Aorta (tissue), 5 donors: ENCODE measurements at places on chromosomes 5 and 9.

- no peaks in the 10 kb centered on the region for H3K4me1 ChIP-seq
- H3K27ac ChIP-seq: no peak overlapping the region
- no peak for DNase-seq
- no peak overlapping the region for H3K4me3 ChIP-seq
These were observed 17.8 kb downstream of the SHC3 start for GRCh38 chr9:89160806-89161205.

DNA sequence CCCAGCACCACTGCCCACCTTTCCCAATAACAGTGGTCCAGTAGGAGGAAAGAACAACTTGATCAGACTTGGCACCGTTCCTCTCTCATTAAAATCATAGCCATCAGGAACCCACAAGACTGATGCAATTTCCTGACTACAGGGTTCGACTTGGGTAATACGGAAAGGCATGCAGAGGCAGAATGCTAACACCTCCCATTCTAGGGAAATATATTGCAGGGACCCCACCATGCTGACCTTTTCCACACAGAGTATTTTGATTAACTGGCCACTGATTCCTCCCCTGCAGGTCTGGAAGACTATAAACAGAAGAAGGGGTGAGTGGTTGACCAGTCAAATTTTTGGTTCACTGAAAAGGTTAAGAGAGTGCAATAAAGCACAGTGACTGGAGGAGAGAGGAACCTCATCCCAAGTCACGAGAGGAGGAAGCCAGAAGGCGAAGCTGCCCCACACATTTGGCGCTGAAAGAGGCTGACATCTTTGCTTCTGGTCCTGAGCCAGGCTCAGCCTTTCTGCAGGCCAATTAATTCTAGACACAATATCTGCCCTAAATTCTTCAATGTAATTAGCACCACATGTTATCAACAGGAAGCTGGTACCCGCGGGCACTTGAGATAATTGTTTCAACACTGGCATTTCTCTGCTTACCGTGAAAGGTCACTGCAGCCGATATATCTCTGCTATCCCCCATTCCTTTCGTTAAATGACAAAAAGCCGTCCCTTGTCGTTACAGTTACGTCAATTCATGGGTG lies 64.7 kb upstream of the SPOCK1 start:
- no peaks in the 10 kb centered on the region for H3K27me3 ChIP-seq
- DNase-seq: no peak
- H3K4me1 ChIP-seq: no peaks in the 10 kb centered on the region
- no peaks in the 10 kb centered on the region for H3K36me3 ChIP-seq

DNA sequence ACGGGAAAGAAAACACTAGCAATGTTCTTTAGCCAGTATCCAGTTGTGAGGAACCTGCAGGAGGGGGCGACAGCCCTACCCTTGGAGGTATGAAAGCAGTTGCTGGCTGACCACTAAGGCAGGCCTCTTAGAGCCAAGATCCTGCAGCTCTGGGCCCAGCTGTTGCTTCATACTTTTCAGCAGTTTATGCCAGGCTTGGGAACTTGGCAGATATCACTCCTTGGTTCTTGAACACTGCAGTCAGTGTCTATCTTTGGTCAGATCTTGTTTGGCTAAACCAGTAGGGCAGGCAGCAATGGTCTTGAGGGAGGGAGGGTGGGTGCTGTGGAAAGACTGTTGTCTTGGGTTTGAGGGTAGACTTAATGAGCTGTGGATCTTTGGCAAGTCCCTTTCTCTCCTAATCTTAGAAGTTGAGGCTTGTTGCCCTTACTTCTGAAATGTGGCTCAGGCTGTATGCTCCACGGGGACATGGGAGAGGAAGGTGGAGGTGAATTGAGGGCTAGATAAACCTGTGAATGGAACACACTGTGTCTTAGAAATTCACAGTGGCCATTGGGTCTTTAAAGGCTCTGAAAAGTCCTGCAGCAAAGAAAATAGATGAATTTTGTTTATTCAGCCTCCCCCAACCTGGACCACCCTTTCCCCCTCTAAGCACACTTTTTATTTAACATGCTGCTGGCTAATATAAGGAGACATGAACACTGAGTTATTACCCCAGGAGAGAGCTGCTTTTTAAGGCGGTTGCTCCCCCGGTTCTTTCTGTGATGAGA lies 37.5 kb downstream of the ZNF618 start:
- peaks cover 16% of the 10 kb centered on the region for H3K4me1 ChIP-seq
- H3K36me3 ChIP-seq: no peaks in the 10 kb centered on the region

DNA sequence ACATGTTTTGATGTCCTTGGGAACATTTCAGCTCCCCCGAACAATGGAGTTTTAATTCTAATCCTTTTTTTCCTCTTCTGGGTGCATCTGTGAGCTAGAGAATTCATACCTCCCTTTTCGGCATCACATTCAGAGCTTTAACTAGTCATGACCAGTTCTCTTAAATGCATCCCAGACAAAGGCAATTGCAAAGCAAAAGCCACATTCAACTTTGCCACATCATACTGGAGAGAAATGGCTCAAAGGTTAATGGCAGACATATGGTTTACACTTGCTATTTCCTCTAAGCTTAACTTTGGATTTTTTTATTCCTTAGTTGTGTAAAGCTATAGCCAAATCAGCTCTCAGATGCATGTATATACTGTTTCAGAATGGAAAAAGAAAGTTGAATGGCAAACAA lies 153.3 kb downstream of the ESM1 start:
- H3K4me1 ChIP-seq: no peaks in the 10 kb centered on the region
- no peaks in the 10 kb centered on the region for H3K27me3 ChIP-seq
- no peak overlapping the region for H3K4me3 ChIP-seq

DNA sequence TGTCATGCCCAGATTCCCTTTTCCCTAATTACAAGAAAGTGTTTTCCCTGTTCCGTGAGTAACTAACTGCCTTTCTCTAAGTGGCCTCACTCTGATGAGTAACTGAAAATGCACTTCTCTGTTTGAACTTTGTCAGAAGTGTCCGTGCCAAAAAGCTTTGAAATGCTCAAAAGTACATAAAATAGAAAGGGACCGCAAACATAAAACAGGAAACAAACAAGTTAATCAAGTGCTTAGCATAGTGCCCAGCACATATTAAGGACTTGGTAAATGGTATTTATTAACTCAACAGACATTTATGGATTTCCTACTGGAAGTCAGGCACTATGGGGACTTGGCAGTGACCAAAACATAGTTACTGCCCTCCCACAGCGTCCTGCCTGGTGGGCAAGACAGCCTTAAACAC lies 22.3 kb downstream of the AQP3 start:
- DNase-seq: no peak
- no peaks in the 10 kb centered on the region for H3K36me3 ChIP-seq
- no peak overlapping the region for H3K4me3 ChIP-seq
- no peaks in the 10 kb centered on the region for H3K27me3 ChIP-seq
- no peaks in the 10 kb centered on the region for H3K4me1 ChIP-seq
- H3K27ac ChIP-seq: no peak overlapping the region

DNA sequence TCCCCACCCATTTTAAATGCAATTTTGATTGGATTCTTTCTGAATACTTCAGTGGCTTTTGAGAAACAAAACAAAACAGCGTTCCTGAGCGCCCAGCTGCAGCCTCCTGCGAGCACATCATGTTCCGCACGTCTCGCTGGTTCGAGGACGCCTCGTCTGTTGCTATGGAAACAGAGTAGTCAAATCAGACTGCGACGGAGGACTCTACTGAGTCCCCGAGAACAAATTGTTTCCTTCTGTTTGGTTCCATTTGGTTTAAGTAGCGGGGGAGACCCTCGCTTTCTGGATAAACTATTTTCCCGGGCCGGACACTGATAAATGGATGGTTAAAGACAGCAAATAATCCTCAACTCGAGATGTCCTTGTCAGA lies 69.0 kb downstream of the SLC28A3 start:
- no peak overlapping the region for H3K27ac ChIP-seq
- DNase-seq: no peak
- H3K36me3 ChIP-seq: no peaks in the 10 kb centered on the region
- H3K27me3 ChIP-seq: no peaks in the 10 kb centered on the region
- H3K4me1 ChIP-seq: no peaks in the 10 kb centered on the region

DNA sequence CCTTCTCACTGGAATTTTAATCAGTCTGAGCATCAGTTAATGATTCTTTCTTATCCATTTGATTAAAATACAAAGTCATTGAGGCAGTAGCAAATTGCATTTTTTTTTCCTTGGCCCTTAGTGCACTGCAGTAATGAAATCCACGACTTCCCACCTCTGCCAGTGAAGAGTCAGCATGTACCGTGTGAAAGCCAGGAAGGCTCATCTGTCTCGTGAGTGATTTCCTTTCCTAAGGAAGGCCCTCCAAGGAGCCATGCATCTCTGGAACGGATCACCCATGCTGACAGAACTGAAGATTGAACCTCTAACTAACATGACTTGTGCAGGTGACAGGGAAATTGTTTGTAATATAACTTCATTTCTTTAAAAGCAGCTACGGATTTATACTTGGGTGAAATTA lies 51.6 kb downstream of the MED10 start:
- H3K27me3 ChIP-seq: no peaks in the 10 kb centered on the region
- no peak overlapping the region for H3K4me3 ChIP-seq
- H3K36me3 ChIP-seq: no peaks in the 10 kb centered on the region
- DNase-seq: no peak
- no peak overlapping the region for H3K27ac ChIP-seq

DNA sequence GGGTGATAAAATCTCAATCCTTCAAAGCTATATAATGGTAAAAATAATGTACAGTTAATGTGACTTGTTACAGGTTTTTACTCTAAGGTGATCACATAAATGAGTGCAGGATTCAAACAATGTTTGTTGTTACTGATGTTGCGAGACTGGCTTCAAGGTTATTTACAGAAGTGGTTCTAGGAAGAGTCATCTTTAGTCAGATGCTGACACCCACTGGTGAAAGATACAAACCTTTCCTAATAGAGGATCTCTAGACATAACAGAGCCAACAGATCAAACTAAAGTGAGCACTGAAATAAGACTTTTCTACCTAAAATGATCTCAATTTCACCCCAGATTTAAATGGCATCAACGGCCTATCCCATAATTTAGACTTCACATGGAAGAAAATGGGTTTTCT lies 20.2 kb downstream of the ARSB start:
- H3K36me3 ChIP-seq: no peaks in the 10 kb centered on the region
- H3K4me1 ChIP-seq: no peaks in the 10 kb centered on the region
- no peak for DNase-seq
- H3K27me3 ChIP-seq: no peaks in the 10 kb centered on the region
- H3K27ac ChIP-seq: no peak overlapping the region
- no peak overlapping the region for H3K4me3 ChIP-seq

- H3K4me3 ChIP-seq: no peak overlapping the region
- DNase-seq: peak; percentile 87
- peak overlapping the region; percentile 65 for H3K27ac ChIP-seq
- H3K36me3 ChIP-seq: no peaks in the 10 kb centered on the region
- H3K27me3 ChIP-seq: no peaks in the 10 kb centered on the region
These were observed 889 bp upstream of the ADAMTS12 start for GRCh38 chr5:33892620-33893137.

GRCh38 chr9:122991370-122991830 lies 42.1 kb upstream of the GPR21 start:
- no peak for DNase-seq
- no peaks in the 10 kb centered on the region for H3K4me1 ChIP-seq
- no peaks in the 10 kb centered on the region for H3K27me3 ChIP-seq
- H3K36me3 ChIP-seq: peaks cover 2% of the 10 kb centered on the region

GRCh38 chr9:74534841-74535240 lies 37.7 kb downstream of the RORB start:
- H3K4me3 ChIP-seq: no peak overlapping the region
- H3K27me3 ChIP-seq: no peaks in the 10 kb centered on the region
- no peaks in the 10 kb centered on the region for H3K36me3 ChIP-seq
- H3K27ac ChIP-seq: no peak overlapping the region
- DNase-seq: no peak
- no peaks in the 10 kb centered on the region for H3K4me1 ChIP-seq

DNA sequence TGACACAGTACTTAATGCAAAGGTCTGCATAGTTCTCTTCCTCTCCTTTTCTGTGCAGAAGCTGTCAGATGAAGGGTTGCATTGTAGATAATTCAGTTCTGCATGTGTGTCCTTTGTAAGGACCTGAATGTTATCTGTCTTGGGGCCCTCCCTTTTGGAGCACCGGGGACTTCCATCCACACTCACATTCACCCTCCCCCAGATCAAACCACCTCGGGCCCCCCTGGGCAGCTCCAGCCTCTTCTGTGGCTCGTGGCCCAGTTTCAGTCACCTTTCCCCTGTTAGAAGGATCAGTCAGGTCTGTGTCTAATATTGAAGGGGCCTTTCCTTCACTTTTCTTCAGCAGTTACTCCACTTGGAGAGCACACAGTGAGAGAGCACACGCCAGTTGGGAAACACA lies 11.0 kb downstream of the DMRT1 start:
- DNase-seq: no peak
- H3K4me1 ChIP-seq: no peaks in the 10 kb centered on the region
- H3K4me3 ChIP-seq: no peak overlapping the region
- H3K27ac ChIP-seq: no peak overlapping the region
- no peaks in the 10 kb centered on the region for H3K36me3 ChIP-seq
